ENCODE measurements at places on chromosomes 1 and 21.

DNA sequence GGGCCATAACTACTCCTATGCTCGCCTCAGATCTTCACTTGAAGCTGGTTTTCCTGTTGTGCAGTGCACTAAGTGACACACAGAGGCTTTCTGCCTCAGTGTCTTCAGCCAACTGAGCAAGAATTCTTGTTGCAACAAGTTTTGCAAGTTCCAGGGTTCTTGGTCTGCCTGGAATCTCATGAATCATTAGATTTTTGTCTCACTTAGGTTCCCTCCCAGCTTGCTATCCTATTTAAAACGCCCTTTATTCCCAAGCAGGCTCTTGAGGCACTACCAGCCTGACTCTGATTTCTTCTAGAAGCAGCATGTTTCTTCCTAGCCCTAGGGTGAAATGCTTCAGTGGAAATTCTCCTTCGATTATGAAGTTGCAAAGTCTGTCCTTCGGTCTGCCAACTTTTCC is 158.8 kb downstream of the C1orf21 start:
- no peak for DNase-seq

DNA sequence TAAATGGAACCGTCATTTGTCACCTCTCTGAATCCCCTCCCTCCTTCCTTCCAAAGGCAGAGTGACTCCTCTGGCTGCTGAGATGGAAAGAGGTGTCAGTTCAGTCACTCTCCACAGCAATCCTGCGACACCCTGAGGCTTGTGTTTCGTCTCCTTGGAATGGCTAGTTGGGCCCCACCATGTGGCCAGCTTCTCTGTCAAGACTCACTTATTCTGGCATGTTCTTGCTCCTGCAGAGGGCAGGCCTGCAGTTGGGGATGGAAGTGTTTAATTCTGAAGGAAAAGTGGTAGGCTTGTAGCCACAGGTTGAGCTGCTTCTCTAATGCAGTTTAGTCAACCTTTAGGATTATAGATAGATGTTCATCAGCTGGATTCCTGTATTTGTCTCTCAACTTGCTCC is 149.6 kb downstream of the LMO4 start:
- DNase-seq, result no peak

- DNase-seq, result no peak
Measured at GRCh38 chr1:208544794-208545193, 300.6 kb upstream of the PLXNA2 start.

GRCh38 chr1:199585392-199585791 is 442.1 kb upstream of the NR5A2 start:
- no peak for DNase-seq

GRCh38 chr21:16037421-16037955 is 307.7 kb downstream of the USP25 start:
- no peak for DNase-seq

DNA sequence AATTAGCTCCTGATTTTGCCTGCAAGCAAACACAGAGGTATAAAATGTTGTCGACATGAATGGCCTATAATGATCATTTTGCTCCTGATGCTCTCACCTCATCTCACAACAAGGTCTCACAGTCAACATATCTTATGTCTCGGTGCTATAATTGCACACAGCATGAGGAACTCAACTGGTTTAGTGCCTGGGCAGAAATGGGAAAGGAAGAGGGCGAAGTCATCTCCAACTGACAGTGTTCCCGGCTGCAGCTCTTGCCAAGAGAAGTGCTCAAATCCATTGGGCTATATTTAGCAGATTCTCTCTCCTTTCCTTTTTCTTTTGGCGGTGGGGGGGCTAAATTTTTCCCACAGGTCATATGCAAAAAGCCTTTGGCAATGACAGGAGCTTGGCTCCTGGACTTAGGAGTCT is 53.0 kb downstream of the SLC45A1 start:
- DNase-seq, result no peak

DNA sequence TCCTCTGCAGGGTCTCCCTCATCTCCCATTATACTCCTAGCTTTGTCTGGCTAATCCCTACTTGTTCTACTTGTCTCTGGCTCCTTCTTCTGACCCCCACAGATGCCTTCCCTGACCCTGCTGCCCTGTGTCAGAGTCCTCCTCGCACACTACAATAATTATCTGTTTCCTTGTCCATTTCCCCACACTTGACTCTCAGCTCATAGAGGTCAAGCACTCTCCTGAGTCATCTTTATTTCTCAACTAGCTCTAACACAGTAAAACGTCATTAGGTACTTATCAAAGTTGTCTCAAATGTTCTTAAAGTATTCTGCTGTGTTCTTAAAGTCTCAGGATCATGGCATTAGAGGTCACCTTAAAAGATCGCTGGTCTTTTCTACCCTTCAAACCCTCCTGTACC is 47.1 kb downstream of the C8A start:
- DNase-seq, result no peak

DNA sequence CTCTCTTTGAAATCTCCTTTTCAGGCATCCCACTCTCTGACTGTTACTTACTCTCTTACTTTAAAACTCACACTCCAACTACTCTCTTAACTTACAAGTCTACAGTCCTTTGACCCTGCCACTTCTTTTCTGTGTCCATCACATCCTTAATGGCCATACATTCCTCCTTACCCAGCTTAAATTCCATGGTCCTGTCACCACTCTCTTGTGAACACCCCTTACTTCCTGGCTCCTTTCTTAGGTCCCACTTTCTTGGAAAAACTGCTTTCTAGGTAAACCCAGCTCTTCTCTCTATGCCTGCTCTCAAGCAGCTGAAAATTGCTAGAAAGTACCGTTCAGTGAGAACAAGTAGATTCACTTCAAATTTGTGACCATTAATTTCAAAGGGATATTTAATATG is 109.1 kb downstream of the OLFML2B start:
- DNase-seq, result no peak

GRCh38 chr1:98739762-98740161 is 78.2 kb downstream of the SNX7 start:
- DNase-seq, result no peak

GRCh38 chr1:116130356-116130755 is 19.2 kb downstream of the MAB21L3 start:
- DNase-seq, result peak; percentile 5
